Vagina (tissue), 2 donors: ENCODE measurements at places on chromosomes 13 and 19.
A peak's percentile ranks its signal among the peaks of the same experiment; 100 is the strongest.

GRCh38 chr13:67130444-67130843 is 99.7 kb downstream of the PCDH9 start:
- no peak for DNase-seq

DNA sequence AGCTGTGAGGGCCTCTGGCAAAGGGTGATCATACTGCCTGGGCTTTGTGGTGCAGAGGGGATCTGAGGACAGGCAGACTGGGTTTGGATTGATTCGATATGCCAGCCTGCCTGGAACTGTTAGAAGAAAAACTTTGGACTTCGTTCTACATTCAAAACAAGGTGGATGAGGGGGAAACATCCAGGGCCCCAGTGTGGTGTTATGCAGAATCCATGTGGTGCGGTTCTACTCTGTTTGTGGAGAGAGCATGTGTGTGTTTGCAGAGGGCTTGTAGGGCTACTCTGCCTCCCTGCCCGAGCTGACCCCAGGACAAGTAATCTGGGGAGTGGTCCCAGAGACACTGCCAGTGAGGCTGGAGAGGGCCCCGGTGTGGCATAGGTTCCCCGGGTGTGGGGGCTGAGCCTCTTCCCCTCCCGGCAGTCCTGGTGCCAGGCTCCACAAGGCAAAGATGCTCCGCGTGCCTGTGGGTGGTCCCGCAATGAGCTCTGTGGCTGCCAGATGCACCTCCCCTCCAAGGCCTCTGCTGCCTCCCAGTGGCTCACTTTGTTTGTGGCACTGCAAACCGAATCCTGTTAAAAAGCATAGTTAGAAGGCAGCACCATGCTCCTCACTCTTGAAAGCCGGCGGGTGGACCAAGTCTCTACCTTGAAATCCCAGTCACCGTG is 22.3 kb upstream of the TFDP1 start:
- peak; percentile 78 for DNase-seq

- no peak for DNase-seq
Measured at GRCh38 chr13:110320645-110321044, 13.6 kb downstream of the COL4A2 start.

DNA sequence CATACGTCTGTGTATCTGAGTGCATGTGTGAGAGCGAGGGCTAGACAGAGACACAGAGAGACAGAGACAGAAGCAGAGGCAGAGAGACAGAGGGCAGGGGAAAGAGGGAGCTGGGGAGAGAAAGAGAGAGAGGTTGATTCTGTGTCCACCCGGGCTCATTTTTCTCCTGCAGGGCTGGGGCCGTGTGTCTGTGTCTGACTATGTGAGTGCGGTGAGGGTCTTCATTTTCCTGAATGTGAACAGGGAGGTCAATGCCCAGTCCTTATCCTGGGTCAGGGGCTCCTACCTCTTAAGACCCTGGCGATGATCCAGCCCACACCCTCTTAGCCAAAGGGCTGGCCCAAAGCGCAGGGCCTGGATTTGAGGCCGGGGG is 17.7 kb downstream of the LRRC4B start:
- DNase-seq: no peak

DNA sequence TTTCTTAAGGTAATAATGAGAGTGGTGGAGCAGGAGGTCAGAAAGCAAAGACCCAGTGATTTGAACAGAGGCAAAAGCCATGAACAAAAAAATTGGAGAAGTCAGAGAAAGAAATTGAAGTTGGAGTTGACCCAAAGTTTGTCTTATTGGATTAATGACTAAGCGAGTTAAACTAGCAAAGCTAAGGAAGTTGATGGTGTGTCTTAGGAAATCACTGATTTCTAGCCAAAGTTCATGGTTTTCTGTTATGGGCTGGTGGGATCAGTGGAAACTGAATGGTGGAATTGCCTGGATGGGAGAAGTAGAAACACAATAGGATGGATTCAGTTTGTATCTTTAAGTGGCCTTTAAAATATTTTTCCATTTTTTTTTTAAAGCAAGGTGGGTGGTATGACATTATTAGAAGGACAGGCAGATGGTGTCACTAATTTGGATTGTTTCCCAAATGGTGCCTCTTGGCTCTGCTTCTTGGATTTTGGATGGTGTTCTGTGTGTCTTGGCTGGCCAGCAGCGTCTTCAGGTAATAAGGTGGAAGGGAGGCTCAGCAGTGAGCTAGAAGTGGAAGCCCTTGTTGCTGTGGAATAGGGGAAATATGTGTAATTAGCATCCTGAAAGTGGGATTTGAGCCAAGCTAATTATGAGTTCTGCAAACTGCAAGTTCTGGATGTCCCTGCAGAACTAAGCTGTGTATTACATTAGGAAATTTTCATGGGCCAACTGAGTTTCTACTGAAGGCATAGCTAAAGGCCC is 302.9 kb downstream of the LMO7 start:
- no peak for DNase-seq

DNA sequence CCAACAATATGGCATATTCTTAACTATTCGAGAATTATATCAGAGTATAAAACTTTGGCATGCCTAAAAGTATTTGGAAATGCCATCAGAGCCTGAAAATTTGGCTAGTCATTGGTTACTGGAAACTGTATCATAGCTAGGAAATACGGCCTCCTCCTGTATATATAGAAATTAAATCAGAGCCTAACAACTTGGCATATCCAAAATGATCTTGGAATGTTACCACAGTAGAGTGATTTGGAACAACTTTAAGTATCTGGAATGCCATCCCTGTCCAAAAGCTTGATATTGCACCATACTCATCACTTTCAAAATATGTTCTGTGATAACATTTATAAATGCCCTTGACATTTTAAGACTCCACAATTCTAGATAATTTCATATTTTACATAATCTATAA is 335.8 kb downstream of the SLITRK1 start:
- no peak for DNase-seq

DNA sequence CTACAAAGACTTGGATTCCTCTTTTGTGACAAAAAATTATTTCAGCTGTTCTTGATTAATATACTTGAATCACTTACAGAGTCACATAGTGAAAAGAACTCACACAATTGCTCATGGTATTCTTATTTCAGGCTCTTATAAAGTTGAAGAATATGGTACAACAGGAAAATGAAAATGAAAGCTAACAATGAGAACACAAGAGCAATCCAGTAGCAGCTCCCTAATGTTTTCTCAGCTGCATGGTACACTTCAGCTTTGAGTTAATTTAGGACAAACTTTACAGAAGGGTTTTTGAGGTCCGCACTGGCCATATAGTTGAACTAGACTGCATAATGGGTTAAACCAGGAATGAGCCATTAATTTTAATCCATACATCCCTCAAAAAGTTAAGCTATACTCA is 1261.8 kb downstream of the SLITRK5 start:
- DNase-seq: no peak

DNA sequence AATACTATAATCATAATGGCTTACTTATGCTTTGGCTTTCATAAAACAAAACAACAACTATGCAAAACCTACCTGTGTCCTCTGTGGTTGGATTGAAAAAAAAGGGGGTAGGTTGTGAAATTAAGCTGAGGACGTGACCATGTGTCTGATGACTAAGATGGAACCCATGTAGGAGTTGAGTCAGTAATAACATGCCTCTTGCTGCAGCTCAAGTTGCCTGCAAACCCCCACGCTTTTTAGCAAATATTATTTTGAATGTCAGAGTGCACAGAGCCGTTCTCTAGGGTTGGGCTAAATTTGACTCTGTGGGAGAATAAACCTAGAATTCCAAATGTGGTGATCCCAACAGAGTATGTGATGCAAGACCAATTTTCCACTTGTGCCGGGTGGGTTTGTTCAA is 209.3 kb downstream of the KCNRG start:
- DNase-seq: no peak
